Karpas-422 (cell line): ENCODE measurements at places on chromosomes 1 and 21.

DNA sequence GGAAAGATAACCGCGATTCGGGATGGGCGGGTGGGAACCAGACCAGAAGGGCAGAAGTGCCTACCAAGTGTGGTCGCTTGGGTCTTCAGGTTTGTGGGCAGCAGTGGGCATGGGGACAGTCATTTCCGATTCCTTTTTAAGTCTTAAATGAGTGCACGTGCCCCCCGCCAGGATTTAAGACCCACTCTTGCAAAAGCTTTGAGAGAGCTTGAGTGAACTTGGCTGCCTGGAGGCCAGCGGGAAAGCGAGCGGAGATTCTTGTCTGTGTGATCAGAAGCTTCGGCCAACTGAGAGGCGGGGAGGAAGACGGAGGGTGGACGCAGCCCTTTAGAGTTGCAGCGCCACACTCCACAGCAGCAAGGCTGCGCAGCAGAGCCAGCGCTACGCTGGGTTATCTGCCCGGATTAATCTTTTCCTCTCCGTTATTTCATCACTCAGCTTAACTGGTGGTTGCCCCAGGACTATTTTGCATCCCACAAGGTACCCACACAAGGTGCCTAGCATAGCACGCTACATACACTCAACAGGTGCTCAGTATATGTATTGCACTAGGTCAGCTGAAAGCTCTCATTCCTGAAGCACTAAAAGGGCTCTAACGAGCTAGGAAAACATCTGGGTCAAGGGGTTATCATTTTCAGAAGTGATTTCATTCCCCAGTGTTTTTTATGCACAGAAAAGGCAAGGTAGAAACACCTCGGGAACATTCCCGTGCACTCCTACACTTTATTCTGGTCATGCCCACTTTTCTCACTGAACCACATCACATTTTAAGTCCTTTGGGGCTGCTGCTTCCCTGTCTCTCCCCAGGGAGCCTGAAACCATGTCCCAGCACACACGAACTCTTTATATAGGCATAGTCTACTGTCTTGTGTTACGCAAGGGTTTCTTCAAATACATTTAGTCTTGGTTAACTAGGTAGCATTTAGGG is 1.5 kb upstream of the BATF3 start:
- peak overlapping the region; percentile 68; the same call in 1 of the 2 replicates for H3K4me3 ChIP-seq
- H3K27me3 ChIP-seq = no peaks in the 10 kb centered on the region
- no peaks in the 10 kb centered on the region for H3K36me3 ChIP-seq
- H3K27ac ChIP-seq = no peak overlapping the region

DNA sequence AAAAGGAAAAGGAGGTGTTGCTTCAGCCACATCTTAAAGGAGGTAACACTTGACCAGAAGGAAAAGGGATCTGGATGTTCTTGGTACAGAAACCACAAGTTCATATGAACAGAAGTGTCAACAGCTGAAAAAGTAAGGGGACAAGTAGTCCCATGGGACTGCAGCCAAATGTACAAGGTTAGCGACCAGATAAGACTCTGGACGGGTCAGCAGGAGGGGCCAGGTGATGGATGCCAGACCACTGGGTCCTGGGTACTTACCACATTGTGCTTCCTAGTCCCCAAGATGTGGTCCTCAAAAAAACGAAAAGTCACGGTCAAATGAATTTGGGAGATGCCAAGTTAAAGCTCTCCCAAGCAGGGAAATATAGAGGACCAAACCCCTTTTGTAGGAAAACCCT is 16.6 kb upstream of the BMP8A start:
- H3K4me3 ChIP-seq = no peak overlapping the region
- no peak for DNase-seq
- H3K27ac ChIP-seq = no peak overlapping the region
- peaks cover 4% of the 10 kb centered on the region for H3K4me1 ChIP-seq
- no peaks in the 10 kb centered on the region for H3K27me3 ChIP-seq
- no peaks in the 10 kb centered on the region for H3K36me3 ChIP-seq

GRCh38 chr21:26441149-26441548 is 131.9 kb downstream of the CYYR1 start:
- no peak for DNase-seq
- no peak overlapping the region for H3K4me3 ChIP-seq
- no peak overlapping the region for H3K27ac ChIP-seq

DNA sequence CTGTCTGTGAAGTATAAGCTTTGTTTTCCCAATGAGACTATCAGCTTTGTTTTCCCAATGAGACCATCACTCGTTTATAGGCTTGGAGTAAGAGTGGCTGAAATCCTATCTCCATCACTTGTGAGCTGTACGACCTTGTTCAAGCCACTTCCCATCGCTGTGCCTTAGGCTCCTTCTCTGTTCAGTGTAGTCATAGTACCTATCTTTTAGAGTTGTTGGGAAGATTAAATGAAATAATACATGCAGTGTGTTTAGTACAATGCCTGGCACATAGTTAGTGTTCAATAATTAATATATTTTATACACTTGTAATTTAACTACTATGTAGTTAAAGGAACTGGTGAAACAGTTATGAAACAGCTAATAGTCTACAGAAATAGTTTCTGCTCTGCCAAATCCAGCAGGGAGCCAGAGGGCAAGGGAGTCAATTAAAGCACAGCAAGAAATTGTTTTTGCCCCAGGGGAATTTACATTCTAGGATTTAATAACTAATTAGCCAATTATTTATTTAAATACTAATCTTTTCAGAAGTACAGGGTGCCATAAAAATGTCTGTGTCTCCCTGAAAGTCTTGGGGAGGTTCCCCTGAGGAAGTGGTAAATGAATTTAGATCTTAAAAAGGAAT is 139.3 kb upstream of the HMCN1 start:
- H3K27ac ChIP-seq = no peak overlapping the region
- no peak overlapping the region for H3K4me3 ChIP-seq
- H3K27me3 ChIP-seq = no peaks in the 10 kb centered on the region

- no peaks in the 10 kb centered on the region for H3K27me3 ChIP-seq
- H3K27ac ChIP-seq = no peak overlapping the region
- no peak overlapping the region for H3K4me3 ChIP-seq
- no peak for DNase-seq
Observed at GRCh38 chr1:115337276-115337632, 795 bp downstream of the NGF start.

DNA sequence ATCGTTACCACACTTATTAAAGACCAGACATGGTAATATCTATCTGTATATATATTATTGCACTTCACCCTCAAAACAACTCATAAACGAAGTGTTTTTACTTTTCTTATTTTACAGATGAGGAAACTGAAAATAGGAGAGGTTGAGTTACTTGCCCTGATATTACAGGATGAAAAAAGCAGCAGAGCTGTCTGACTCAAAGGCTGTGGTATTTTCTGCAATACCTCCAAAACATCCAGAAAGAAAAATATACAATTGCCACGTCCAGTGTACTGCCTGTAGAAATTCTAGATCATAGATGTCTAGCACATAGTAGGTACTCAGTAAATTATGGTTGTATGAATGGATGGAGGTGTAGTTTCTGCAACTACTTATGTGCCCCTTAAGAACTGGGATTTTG is 5.2 kb upstream of the TARBP1 start:
- no peak overlapping the region for H3K27ac ChIP-seq
- no peak for DNase-seq
- H3K4me3 ChIP-seq = no peak overlapping the region
- H3K4me1 ChIP-seq = peaks cover 34% of the 10 kb centered on the region

GRCh38 chr1:181191494-181192040 is 103.1 kb downstream of the IER5 start:
- no peaks in the 10 kb centered on the region for H3K4me1 ChIP-seq
- no peaks in the 10 kb centered on the region for H3K27me3 ChIP-seq
- H3K4me3 ChIP-seq = no peak overlapping the region
- no peak overlapping the region for H3K27ac ChIP-seq

- H3K36me3 ChIP-seq = no peaks in the 10 kb centered on the region
- H3K4me1 ChIP-seq = no peaks in the 10 kb centered on the region
- no peak overlapping the region for H3K4me3 ChIP-seq
- H3K27ac ChIP-seq = no peak overlapping the region
- no peak for DNase-seq
Observed at GRCh38 chr1:99173282-99173681, 91.0 kb upstream of the PLPPR4 start.

GRCh38 chr1:76998582-76999223 is 131.4 kb downstream of the ST6GALNAC5 start:
- no peaks in the 10 kb centered on the region for H3K4me1 ChIP-seq
- H3K27me3 ChIP-seq = no peaks in the 10 kb centered on the region
- no peak overlapping the region for H3K4me3 ChIP-seq
- no peaks in the 10 kb centered on the region for H3K36me3 ChIP-seq
- no peak for DNase-seq

GRCh38 chr1:78333502-78333901 is 157.3 kb upstream of the PTGFR start:
- peak; percentile 71 for DNase-seq
- H3K27ac ChIP-seq = no peak overlapping the region
- H3K27me3 ChIP-seq = no peaks in the 10 kb centered on the region
- no peaks in the 10 kb centered on the region for H3K36me3 ChIP-seq
- no peak overlapping the region for H3K4me3 ChIP-seq

GRCh38 chr21:36097427-36098181 is 27.8 kb downstream of the CBR1 start:
- peaks cover 4% of the 10 kb centered on the region for H3K4me1 ChIP-seq
- no peaks in the 10 kb centered on the region for H3K36me3 ChIP-seq
- no peak overlapping the region for H3K4me3 ChIP-seq
- H3K27me3 ChIP-seq = peaks cover 7% of the 10 kb centered on the region; the same call in 1 of the 2 replicates

DNA sequence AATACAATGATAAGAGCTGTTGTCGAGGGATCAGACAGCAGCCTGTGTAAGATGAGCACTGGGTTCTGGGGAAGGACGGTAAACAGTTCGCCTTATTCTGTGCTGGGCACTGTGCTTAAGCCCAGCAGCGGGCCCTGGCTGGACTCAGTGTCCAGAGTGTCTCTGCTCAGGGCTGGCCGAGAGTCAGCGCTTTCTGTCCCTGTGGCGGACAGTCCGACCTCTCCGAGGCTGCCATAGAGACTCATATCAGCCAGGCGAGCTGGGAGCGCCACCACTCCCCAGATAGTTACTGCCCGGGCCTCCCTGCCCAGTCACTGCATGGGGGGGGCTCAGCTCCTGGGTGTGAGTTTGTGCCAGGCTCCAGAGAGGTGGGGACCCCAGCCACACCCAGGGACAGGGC is 14.7 kb upstream of the NPHP4 start:
- H3K4me3 ChIP-seq = no peak overlapping the region
- H3K4me1 ChIP-seq = no peaks in the 10 kb centered on the region
- no peaks in the 10 kb centered on the region for H3K36me3 ChIP-seq
- no peak for DNase-seq

- peaks cover 19% of the 10 kb centered on the region for H3K4me1 ChIP-seq
- H3K36me3 ChIP-seq = no peaks in the 10 kb centered on the region
- no peak overlapping the region for H3K27ac ChIP-seq
- H3K4me3 ChIP-seq = no peak overlapping the region
- DNase-seq = no peak
Observed at GRCh38 chr21:35303085-35303484, 254.0 kb upstream of the RUNX1 start.

- no peaks in the 10 kb centered on the region for H3K27me3 ChIP-seq
- DNase-seq = no peak
- H3K4me1 ChIP-seq = peaks cover 5% of the 10 kb centered on the region; the same call in 1 of the 2 replicates
- no peaks in the 10 kb centered on the region for H3K36me3 ChIP-seq
- H3K27ac ChIP-seq = no peak overlapping the region
Observed at GRCh38 chr1:92877792-92878191, 46.0 kb downstream of the RPL5 start.

DNA sequence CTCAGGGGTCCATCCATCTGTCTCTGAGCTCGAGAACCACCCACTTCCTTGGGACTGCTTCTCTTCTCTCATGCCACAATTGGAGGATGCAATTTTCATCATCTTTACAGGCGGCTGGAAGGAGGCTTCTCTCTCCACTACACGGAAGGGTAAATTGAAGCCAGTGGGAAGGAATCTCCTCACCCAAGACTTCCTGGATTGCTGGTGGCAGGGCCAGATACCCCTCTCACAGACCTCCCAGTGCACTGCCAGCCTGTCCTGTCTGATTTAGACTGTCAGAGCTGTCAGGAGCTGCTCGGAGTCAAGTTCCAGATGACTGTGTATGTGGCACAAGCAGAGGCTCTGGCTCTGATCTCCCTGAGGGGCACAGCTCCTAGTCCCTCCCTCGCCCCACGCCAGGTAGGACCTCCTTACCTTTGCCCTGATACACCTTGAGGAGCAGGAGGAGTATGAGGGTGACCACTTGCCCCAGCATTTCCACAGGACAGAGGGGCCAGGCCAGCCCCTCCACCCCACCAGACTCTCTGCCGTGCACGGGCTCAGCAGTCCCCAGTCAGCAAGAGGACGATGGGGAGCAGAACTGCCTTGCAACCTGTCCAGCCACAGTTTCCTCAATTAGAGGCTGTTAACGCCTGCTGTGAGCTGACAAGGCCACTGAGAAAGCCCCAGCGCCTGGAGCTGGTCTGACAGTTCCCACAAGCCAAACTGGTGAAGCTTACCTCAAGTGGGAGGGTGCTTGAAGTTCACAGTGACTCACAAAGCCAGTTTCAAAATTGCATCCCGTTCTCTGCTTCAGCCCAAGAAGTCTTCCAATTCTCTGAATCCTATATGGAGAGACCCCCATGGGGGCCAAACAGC is at the start of gene CD244:
Gene CD244, minus strand, starts transcription at position 685 of the 858 bp plus-strand sequence. Its CDS starts 210 bp downstream, at position 475.
- no peaks in the 10 kb centered on the region for H3K27me3 ChIP-seq
- H3K4me1 ChIP-seq = no peaks in the 10 kb centered on the region
- no peaks in the 10 kb centered on the region for H3K36me3 ChIP-seq
- no peak within 1 kb of the TSS for H3K27ac ChIP-seq
- no peak within 1 kb of the TSS for H3K4me3 ChIP-seq
- DNase-seq = no peak

DNA sequence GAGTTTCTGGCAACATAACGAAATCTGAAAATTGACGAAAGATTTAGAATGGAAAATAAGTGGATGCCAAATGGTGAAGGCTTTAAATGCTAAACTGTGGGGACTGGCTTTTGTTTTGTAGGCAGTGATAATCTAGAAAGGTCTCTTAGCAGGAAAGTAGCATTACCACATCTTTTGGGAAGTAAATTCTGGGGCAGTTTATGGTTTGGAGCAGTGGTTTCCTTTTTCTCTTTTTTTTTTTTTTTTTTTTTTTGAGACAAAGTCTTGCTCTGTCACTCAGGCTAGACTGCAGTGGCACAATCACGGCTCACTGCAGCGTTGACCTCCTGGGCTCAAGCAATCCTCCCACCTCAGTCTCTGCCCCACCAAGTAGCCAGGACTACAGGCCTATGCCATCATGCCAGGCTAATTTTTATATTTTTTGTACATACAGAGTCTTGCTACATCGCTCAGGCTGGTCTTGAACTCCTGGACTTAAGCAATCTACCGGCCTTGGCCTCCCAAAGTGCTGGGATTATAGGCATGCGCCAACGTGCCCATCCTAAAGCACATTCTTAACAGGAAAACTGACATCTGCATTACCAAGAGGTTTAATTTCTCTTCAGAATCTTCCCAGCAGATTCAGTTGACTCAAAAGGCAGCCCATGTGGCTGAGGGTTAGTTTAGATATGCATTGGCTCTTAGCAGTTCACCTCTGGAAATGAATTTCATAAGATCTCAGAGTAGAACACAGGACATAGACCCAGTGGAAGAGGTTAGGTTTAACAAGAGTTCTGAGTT is 32.9 kb downstream of the C21orf91 start:
- peaks cover 35% of the 10 kb centered on the region for H3K36me3 ChIP-seq
- H3K4me3 ChIP-seq = no peak overlapping the region
- H3K4me1 ChIP-seq = peaks cover 63% of the 10 kb centered on the region
- DNase-seq = no peak
- 0 out of 2 replicates have a peak overlapping the region, but pooled peaks have one; percentile 98 for H3K27ac ChIP-seq

- DNase-seq = no peak
- no peaks in the 10 kb centered on the region for H3K27me3 ChIP-seq
- H3K4me3 ChIP-seq = no peak overlapping the region
- H3K27ac ChIP-seq = no peak overlapping the region
Observed at GRCh38 chr1:154726896-154727753, 119.1 kb upstream of the ADAR start.
